CD4-positive, alpha-beta memory T cell (primary cell): ENCODE measurements at places on chromosomes 3 and 15. TPM values are rescaled to one million over a fixed set of nuclear protein-coding genes. Genes with fewer than 3 reads are reported as not detected.

MON1A gene
- 9.5 TPM for total RNA-seq

SLC2A2 gene
- total RNA-seq, result not detected

DNA sequence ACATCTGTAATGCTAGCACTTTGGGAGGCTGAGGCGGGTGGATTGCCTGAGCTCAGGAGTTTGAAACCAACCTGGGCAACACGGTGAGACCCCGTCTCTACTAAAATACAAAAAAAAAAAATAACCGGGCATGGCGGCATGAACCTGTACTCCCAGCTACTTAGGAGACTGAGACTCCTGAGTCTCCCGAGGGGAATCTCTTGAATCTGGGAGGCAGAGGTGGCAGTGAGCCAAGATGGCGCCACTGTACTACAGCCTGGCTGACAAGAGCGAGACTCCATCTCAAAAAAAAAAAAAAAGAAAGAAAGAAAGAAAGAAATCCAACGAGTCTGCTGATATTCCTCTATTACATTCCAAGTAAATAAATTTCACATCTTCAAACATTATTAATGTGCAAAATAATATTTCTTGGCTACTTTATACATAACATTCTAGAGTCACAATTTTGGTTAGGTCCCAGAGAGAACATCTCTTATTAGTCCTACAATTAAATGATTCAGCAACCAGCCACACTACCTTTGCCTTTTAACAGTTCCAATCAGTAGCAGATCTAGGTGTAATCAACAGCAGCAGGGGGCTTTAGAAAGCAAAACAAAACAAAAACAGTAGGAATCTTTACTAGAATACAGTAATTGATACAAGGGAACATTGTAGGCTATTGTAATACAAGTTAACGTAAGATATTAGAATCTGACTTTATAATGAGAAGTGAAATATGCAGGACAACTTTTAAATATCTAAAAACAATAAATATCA, 195.8 kb downstream of the TBC1D5 start:
- H3K36me3 ChIP-seq, result no peaks in the 10 kb centered on the region
- H3K4me3 ChIP-seq, result no peak overlapping the region
- no peak overlapping the region for H3K27ac ChIP-seq
- no peaks in the 10 kb centered on the region for H3K27me3 ChIP-seq
- no peaks in the 10 kb centered on the region for H3K4me1 ChIP-seq

GRCh38 chr3:147387291-147387884, 19.0 kb downstream of the ZIC4 start:
- H3K4me1 ChIP-seq, result no peaks in the 10 kb centered on the region
- H3K27me3 ChIP-seq, result peaks cover 15% of the 10 kb centered on the region
- H3K36me3 ChIP-seq, result no peaks in the 10 kb centered on the region
- H3K27ac ChIP-seq, result no peak overlapping the region

DNA sequence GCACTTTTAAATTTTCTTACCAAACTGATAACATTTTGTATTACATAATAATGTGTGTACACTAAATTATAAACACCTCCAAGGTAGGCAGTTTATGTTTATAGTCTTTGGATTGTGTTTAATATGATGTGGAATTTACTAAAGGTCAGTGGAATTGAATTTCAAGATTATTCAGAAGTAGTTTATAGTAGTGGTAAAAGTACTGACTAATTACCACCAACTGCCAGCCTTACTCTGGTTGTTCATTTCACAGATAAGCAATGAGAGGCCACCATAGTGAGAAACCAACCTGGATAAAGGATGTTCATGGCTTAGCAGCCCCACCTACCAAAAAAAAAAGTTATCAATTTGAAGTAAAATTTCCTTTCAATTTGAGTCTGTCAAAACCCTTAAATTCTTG, 54.0 kb upstream of the EIF5A2 start:
- no peaks in the 10 kb centered on the region for H3K36me3 ChIP-seq
- no peak overlapping the region for H3K27ac ChIP-seq
- H3K27me3 ChIP-seq, result no peaks in the 10 kb centered on the region
- DNase-seq, result no peak

DNA sequence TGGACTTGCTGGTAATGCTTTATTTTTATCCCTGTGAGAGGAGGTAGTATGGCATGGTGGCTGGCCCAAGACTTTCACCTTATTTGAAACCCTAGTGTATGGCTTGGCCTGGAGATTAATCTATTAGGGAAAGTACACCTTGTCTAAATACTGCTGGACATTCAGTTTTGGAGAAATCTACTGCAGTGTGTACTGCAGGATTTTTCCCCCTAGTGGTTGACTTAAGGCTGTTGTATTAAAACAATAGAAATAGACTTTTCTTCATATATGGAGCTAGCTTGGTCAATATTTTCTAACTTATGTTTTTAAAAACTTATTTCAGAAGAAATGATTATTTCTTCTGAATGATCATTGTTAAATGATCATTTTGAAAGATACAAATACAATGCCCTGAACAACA, 13.9 kb upstream of the SLITRK3 start:
- no peak for DNase-seq
- H3K4me1 ChIP-seq, result peaks cover 3% of the 10 kb centered on the region
- H3K36me3 ChIP-seq, result no peaks in the 10 kb centered on the region
- H3K27ac ChIP-seq, result no peak overlapping the region
- no peaks in the 10 kb centered on the region for H3K27me3 ChIP-seq
